ENCODE measurements at places on chromosomes 12 and 14.
A peak's percentile ranks its signal among the peaks of the same experiment; 100 is the strongest.

DNA sequence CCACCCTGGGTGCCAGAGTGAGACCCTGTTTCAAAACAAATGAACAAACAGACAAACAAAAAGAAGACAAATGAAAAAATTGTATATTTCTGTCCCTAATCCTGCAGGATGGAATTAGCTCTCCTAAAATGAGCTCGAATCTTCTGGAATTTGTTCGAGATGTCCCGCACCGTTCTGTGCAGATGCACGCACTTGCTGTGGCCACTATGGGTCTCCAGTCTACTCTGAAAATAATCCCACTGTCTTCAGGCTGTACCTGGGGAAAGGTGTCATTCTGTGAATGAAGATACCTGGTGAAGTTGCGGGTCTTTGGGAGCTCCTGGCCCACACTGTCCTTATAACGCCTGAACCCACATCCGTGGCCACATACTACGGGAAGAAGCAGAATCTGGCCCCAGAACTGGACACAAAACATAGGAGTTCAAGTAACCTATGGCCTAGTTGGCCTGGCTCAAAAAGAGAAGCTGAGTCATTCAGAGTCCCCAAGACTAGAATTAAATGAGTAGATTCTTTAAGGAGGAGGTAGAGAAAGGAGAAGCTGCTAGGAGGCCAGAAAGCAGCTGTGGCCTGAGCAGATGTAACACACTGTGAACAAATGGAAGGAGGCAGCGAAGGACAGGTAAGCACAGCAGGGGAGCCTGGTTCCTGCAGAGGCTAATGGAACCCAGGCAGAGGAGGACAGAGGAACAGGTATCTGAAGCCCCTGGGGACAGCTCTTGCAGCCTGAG, 108.6 kb downstream of the FOXN3 start:
- no peak for DNase-seq

DNA sequence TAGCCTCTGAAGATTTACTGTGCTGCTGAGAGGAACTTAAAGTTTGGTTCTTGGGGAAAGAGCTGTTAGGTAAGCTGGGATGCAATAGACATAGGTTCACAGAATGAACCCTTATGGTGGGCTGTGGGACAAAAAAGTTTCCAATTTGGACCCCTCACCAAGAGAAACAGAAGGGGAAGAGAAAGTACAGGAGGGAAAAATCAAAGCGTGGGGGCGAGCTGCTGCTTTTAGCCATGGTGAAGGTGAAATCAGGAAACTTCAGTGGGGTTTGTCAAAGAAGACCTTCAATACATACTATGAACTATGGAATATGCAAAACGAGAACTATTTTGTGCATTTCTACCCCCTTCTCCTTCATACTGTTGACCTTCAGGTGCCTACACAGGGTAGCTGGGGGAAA, 10.6 kb upstream of the NINJ2 start:
- DNase-seq, result no peak

DNA sequence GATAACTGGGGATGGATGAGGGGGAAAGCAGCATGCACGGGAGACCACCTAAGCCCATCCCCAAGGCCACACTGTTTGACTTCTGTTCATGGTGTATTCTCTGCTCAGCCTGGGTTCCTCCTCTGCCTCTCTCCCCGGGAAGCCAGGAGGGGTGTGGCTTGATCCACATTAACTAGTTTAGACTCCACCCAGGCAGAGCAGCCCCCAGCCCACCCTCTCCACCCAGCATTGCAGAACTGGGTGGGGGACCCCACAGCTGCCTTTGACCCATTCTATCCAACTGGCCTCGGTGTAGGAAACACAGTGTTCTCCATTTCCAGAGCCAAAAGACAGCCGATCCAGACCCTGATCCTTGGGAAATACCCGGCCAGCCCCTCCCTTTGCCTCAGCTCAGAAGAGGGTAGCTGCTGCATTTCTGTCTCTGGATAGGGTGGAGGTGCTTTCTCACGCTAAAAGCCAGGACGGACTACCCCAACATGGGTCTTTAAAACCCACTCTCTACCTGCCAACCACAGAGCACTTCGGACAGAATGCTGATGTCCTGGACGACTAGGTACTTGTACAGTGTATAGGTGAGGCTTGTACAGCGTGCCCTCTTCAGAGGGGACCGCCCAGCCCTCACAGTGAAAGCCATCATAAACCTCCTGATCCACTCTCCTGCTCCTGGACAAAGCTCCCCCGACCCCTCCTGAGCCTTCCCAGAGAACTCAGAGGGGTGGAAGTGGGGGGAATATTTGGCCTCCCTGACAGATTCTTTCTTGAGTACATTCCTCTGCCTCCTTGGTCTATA, 9.4 kb downstream of the SPRYD3 start:
- no peak for DNase-seq

DNA sequence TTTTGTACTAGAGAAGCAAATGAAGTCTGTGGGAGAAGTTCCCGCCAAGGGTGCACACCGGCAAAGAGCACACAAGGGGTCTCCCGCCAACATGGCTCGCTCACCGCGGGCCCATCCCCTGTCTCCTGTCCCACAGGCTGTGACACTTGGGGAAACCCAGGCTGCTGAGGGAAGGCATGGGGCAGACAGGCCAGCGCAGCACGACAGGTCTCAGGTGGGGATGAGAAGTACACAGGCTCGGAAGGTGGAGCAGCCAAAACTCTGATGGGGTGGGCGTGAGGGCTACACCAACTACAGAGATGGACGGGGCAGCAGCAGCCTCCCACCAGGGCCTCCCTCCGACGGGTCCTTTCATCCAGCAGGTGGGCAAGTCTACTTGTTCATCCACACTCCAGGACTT, 64.4 kb downstream of the RNF34 start:
- no peak for DNase-seq

DNA sequence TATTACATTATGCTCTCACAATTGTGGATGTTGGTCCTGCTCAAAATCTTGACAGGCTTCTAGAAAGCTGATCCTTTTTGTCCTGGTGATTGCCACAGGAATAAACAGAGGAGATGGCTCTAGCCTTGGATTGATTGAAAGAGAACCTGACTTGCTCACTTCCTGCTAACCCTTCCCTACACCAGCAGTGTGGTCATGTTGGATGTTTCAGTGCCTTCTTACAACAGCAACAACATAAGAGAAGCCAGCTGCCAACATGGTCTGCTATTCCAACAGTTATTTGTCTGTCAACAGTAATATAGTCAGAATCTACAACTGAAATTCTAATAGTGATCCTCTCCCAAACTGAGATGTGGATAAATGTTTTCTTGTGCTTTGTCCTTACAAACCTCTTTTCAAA, 311.6 kb upstream of the DIO2 start:
- no peak for DNase-seq

GRCh38 chr14:95818581-95818980, 58.1 kb upstream of the TUNAR start:
- DNase-seq, result no peak

- no peak for DNase-seq
These were observed 52.3 kb downstream of the VEZT start for GRCh38 chr12:95269892-95270291.

DNA sequence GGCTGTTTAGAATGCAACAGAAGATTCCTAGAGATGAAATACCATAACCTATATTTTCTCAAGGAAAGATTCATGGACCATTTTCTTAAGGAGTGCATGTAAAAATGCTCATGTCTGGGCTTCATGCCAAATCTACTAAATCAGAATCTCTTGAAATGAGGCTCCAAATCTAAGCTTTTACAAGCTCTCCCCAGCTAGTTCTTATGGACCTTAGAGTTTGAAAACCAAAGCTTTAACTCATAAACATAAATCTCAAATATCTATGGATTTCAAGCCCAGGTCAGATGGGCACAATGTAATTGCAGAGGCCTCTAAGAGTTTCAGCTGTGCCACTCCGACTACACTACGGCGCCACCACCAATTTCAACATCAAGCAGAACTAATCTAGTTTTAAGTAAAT, 117.3 kb upstream of the CAND1 start:
- no peak for DNase-seq

DNA sequence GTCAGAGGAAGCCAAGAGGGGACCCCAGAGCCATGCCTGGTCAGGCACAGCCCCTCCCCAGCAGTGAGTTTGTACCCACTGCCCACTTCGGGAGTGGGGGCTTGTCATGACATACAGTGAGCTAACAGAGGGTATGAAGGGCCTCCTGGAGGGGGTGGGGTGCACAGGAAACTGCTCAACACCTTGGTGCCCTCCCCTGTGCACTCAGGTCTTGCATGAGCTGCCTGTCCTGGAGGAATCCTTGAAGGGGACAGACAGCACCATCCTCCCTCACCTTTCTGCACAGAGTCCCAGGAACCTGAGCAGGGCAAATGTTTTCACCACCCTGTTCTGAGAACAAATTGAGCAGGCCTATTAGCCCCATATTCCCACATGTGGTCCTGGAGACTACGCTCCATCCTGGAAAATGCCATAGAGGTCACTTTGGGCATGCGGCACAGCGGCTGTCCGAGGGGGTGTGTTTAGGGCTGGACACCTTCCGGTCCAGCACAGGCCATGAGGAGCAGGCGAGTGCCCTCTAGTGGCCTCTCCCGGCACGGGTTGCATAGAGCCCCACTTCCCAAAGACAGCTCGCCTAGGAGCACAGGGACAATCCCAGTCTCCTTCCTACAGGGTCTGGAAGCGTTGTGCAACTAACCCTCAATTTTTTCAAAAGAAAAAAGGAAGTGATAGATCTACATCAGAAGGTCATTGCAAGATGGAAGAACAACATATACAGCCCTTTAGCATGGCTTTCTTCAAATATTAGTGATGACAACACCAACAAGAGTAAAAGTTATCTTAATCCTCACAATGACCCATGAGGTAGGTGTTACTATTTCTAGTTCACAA, 31.9 kb upstream of the ZFP36L1 start:
- DNase-seq, result peak; percentile 37

DNA sequence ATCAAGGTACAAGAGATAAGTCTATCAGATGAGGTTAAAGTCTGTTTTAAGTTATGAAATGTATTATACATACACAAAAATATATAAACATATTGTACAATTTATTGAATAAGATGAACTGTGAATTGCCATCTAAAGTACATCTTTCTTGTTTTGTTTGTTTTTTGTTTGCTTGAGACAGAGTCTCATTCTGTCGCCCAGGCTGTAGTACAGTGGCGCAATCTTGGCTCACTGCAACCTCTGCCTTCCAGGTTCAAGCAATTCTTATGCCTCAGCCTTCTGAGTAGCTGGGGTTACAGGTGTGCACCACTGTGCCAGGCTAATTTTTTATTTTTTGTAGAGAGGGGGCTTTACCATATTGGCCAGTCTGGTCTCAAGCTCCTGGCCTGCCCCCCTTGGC, 10.0 kb upstream of the PPP4R3A start:
- no peak for DNase-seq

DNA sequence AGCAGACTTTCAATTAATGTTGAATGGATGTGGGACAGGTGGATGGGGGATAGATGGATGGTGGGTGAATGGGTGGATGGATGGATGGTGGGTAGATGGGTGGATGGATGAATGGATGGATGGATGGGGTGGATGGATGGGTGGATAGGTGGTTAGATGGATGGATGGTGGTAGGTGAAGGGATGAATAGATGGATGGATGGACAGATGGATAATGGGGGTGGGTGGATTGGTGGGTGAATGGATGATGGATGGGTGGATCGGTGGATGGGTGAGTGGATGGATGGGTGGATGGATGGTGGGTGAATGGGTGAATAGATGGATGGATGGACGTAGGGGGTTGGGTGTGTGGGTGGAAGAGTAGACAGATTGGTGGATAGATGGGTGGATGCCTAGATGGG, 14.0 kb upstream of the INF2 start:
- no peak for DNase-seq

DNA sequence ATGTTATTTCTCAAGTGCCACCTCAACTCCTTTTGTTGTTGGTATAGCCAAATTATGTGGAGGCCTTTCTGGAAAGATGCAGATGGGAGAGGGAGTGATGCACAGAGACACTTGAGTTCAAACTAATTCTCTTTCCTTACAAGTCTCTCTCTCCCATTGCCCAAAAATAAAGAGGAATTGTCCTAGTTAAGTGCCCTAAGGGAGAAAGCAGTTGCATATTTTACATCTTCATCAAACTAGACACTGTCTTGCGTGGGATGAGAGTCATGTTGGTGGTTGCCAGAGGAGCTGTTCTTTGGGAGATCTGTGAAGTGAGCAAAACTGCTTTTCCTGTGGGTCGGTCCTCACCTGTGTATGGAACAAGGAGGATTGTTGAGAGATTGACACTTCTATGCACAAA, 72.2 kb downstream of the EP400 start:
- no peak for DNase-seq

- DNase-seq, result no peak
These were observed 43.5 kb downstream of the DRAM1 start for GRCh38 chr12:101920906-101921305.

DNA sequence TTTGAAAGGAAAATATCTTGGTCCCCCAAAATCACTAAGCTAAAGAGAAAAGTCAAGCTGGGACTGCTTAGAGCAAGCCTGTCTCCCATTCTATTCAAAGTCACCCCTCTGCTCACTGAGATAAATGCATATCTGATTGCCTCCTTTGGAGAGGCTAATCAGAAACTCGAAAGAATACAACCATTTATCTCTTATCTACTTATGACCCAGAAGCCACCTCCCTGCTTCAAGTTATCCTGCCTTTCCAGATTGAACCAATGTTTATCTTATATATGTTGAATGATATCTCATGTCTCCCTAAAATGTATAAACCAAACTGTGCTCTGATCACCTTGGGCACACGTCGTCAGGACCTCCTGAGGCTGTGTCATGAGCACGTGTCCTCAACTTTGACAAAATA, 14.6 kb upstream of the CCDC196 start:
- DNase-seq, result no peak

GRCh38 chr14:22552001-22552826, 36.8 kb downstream of the DAD1 start:
- DNase-seq, result no peak

- no peak for DNase-seq
These were observed 126.7 kb downstream of the TMEM132D start for GRCh38 chr12:129776977-129777667.

DNA sequence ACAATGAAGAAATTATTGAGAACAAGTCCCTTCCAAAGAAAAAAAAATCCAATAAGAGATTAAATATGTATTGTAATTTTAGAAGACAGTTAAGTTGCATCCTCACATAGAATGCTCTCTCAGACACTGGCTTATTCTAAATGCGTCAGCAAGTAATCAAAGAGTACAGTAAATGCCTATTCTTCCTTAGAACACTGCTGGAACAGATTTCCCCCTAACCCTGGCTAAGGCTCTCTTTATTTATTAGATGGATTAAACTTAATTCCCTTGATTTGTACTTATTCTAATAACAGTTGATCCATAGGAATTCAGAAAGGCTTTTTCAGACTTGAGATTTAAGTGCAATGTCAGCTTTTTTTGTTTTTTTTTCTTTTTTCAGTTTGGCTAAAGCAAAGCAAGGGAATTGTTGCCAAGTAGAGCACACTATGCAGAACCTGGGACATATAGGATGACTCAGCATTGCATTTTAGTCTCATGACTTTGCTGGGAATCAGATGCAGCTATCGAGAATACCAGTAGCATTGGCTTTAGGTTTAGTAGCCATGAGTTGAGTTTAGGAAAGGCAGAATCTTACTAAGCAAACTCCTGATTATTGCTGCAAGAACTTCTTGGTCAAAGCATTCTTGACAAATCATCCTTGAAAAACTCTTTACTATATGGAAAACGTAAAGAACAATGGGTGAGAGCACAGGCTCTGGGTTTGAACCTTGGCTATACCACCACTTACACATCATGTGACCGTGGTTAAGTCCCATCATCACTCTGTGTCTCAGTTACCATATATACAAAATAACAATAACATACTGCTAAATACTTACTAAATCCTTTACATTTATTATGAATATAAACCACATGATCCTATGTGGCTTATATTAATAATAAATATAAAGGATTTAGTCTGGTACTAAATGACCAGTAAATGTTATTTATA, 26.7 kb downstream of the MED21 start:
- DNase-seq, result no peak

- DNase-seq, result no peak
These were observed 458.1 kb downstream of the PCNX1 start for GRCh38 chr14:71365361-71365760.

Data from anterior cingulate cortex (tissue), 58 donors.